BE2C (cell line): ENCODE measurements at places on chromosomes 2 and 18.
A peak's percentile ranks its signal among the peaks of the same experiment; 100 is the strongest.

DNA sequence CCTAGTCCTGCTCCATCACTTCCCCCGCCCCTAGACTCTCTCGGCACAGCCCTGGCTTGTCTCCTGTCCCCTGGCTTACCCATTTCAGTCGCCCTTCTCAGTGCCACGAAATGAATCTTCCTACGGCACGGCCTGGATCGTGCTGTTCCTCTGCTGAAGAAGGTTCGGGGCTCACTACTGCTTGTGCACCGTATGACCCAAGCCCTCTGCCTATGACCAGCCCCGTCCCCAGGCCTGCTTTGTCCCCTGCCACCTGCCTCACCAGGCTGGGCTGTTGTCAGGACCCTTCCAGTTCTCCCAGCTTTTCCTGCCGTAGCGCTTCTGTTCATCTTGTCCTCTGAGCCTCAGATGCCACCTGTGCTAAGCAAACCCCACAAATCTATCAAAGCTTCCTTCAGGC is 13.9 kb downstream of the CHMP1B start:
- no peak for DNase-seq

GRCh38 chr2:47072018-47072691 is 83.0 kb downstream of the STPG4 start:
- DNase-seq, result peak; percentile 96

GRCh38 chr2:43224571-43225092 is 1.8 kb downstream of the ZFP36L2 start:
- peak; percentile 54 for DNase-seq

- DNase-seq, result no peak
Observed at GRCh38 chr2:124180635-124181034, 155.5 kb downstream of the CNTNAP5 start.

DNA sequence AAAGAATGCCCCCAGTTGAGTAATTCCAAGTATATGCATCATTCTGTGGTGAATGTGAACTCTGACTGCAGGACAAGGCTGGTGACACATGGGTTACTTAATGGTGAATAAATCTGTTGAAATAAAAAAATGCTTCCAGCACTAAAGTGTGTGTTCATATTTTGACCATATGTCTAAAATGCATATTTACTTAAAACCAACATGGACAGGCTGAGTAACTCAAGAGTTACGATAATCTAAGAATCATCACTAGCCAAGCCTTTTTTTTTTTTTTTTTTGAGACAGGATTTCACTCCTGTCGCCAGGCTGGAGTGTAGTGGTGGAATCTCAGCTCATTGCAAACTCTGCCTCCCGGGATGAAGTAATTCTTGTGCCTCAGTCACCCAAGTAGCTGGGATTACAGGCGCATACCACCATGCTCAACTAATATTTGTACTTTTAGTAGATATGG is 47.1 kb upstream of the CCBE1 start:
- no peak for DNase-seq

GRCh38 chr2:17626986-17627385 is 86.5 kb downstream of the VSNL1 start:
- no peak for DNase-seq

DNA sequence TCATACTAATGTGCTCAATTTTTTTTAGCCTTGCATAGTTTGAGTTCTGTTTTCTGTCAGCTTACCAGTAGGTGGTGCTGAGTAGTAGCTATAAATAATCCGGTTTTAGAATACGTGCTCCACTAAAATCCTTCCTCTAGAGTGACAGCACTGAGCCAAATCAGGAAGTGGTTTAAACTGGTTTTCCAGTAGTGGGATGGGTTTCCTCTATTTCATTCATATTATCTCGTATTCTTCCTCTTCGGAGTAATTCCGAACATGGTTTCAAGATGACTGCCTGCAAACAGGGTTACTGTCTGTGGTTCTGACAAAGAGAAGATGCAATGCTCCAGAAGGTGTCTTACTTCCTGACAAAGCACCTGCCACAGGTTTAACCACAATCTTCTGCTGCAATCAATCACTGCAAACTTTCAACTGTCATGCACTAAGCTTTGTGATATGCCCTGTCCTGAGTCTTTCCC is 496.9 kb upstream of the VRK2 start:
- no peak for DNase-seq

- no peak for DNase-seq
Observed at GRCh38 chr2:16657671-16658070, 8.0 kb downstream of the CYRIA start.

- no peak for DNase-seq
Observed at GRCh38 chr2:202718614-202719013, 83.8 kb downstream of the FAM117B start.

DNA sequence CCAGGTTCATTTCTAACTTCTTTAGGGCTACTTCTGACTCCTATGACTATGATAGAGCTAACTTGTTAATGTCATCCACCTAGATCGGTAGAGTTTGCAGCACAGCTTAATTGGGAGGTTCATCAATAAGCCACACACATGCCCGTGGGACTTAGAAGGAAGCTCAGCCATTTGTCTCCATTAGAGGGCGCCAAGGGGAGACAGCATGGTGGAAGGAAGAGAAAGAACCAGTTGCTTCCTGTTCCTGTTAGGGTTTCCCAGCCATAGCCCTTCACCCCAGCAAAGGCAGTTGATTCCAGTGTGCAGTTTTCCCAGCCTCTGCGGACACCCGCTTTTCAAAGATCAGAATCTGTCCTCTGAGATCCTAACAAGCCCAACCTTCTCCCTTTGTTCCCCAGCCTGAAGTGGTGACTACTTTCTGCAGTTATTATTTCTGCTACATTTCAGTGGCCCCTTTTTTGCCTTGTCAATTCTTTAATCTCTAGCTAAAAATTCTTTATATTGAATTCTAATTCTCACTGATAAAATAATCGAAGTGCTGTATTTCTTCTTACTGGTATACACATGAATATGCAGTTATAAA is 30.3 kb downstream of the MAIP1 start:
- DNase-seq, result peak; percentile 81

GRCh38 chr2:39620067-39620466 is 45.6 kb upstream of the TMEM178A start:
- peak; percentile 41 for DNase-seq
